Daoy (cell line): ENCODE measurements at places on chromosomes 7 and 10. TPM values are rescaled to one million over a fixed set of nuclear protein-coding genes. Genes with fewer than 3 reads are reported as not detected.

DNA sequence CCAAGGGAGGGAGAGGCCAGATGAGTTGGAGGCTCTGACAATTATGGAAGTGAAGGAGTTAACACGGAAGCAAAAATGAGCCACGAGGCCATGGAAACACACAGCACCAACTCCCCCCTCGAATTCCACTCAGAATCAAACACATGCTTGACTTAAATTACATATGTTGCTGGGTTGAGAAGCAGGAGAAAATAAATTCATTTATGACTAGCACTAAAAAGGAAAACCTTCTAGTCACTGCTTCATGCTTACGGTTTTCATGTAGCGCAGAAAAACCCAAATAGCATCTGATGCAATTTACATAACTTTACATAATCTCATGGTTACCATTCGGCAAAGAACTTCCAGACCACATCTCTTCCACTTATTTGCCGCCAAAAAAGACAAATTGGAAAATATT lies 51.5 kb downstream of the SFMBT2 start:
- no peak for DNase-seq

- DNase-seq = no peak
Measured at GRCh38 chr10:78716043-78716660, 352.6 kb upstream of the ZMIZ1 start.

DNA sequence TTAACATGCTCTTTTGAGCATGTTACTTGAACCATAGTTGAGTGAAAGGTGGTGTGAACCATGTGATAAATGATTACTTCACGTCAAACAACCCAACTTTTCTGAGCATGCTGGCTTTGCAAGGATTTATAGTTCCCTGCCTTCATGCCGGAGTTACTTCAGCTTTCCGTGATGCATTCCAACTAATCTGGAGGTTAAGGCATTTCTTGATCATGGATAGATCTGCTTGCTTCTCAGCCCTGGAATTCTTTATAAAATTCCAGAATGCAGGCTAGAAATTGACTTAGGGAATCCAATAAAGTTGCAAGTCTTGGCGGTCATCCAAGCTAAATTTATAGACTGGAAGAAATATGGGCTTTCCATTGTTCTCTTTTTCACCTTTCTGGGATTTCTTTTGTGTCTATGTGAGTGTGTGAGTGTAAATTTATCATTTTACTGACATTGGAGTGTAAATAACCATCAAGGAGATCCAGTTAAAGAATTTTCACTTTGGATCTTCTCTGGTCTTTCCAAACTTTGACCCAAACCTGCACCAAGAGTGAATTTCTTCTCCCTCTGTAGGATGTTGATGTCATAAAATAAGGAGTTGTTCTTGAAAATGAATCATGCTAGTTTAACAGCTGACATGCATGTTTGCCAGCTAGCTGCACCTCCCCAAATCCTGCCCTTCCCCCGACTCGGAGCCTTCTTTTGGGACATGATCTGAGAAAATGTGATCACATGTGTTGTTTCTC lies 289.0 kb downstream of the TWIST1 start:
- DNase-seq = no peak

DNA sequence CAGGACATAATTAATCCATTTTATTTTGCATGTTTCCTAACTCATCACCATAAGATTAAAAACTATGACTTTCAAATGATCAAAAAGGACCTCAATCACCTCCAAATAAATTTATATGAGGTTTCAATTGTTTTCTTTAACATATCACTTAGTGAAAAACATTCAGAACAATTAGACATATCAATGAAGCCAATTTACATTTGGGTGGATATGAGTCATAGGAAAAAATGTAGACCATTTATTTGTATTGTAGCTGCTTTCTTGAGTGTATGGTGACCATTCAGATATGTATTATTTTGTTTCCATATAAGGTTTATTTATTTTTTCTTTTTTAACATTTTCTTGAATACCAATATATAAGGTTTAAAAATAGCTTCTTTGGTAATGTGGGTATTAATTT lies 13.3 kb upstream of the EXOC6 start:
- no peak for DNase-seq

- DNase-seq = no peak
Measured at GRCh38 chr10:79209831-79210230, 137.4 kb upstream of the PPIF start.

- peak; percentile 60 for DNase-seq
Measured at GRCh38 chr7:142477079-142477651, 219.3 kb upstream of the PRSS58 start.

- peak; percentile 42 for DNase-seq
Measured at GRCh38 chr10:117647306-117647705, 104.8 kb downstream of the EMX2 start.

- no peak for DNase-seq
Measured at GRCh38 chr7:29976266-29976665, 13.3 kb downstream of the SCRN1 start.

DNA sequence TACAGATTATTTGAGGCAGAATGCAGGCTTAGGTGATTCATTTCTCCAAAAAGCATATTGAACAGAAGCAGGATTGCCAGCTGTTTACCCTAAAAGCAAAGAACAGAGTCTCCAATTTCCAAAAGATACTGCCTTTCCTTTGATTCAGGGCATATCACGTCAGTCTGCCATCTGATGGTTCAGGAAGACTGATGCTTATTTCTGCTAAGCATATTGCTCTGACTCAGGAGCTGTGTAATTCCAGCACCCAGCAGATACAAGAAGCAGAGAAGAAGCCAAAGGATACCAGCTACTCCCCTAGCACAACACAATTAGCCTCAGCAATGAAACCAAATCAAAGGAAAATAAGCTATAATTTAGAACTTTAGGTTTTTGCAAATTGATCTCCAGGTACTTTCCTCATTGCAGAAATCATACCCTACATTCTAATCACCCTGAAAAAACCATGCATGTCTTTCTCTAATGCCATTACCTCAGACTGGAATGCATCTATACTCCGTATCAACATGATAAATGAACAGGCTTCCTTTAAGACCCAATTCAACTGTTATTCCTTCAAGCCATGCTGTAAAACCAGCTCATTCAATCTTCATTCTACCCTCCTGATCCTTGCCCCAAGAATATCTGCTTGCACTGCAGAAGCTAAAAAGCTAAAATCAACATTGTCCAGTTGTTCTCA lies 55.1 kb downstream of the ABI1 start:
- no peak for DNase-seq

GRCh38 chr10:43188702-43189101 lies 50.5 kb downstream of the CSGALNACT2 start:
- DNase-seq = no peak

- DNase-seq = no peak
Measured at GRCh38 chr7:123621707-123622106, 20.1 kb downstream of the ASB15 start.

- no peak for DNase-seq
Measured at GRCh38 chr10:131099028-131099726, 212.3 kb downstream of the TCERG1L start.

GRCh38 chr10:1548146-1548545 lies 189.2 kb downstream of the ADARB2 start:
- DNase-seq = no peak

DNA sequence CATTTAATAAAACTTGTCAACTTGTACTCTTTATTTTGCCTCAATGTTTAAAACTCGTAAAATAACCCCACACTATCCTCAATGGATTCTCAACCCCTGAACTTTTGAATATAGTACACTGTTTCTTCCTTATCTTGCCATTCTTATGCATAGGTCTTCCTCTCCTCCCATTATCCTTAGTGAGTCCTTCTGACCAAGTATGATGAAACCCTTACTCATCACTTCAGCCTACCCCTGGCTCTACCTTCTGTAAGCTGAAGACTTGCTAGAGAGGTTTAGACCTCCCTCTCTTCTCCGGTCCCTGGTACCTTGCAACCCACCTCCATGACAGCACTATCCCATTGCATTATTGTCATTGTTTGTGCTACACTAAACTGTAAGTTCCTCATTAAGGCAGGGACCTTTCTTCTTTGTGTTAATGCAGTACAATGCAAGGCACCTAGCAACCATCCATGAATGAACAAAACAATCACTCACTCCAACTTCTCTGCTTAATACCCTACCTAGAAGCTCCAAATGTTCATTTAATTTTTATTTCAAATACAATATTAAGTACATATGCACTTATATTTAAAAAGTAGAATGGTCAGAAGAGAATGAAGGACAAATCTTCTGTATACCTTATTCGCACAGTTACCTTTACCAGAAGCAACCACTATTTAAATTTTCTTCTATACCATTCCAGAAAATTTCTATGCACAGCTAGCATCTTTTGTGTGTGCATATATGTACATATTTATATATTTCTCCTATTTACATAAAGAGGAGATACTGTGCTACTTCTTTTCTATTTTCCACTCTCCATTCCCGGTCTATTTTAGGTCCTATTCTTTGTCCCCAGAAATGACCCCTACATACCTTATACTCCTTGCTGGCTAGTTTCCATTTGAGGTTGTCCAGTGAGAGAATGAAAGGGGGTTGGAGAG lies 77.5 kb downstream of the SLC16A9 start:
- no peak for DNase-seq

DNA sequence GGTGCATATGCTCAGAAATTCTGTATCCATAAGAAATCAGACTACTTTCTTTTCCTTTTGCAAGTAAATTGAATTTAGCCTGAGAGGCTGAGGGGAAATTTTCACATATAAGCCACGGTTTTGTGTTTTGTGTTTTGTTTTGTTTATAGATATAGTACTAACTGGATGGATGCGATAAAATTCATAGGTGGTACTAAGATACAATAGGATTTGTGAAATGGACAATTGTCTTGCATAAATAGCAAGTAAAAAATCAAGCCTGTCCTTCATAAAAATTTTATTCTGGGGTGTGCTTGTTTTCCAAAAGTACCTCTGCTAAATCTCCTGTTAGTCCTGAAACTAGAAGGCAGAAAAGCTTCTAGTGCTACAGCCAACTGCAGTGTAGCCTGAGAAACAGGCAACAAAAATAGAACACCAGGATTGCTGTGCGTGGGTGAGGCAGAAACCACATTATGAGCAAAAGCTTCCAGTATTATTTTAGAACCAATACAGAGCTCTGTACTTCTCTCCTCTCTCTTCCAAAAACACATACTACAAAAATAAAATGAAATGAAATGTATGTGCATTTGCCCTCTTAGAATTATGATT lies 634 bp upstream of the HDAC9 start:
- peak; percentile 55 for DNase-seq

GRCh38 chr10:108850138-108850854 lies 1073.0 kb downstream of the XPNPEP1 start:
- DNase-seq = no peak

GRCh38 chr7:940599-941408 lies 13.7 kb downstream of the ADAP1 start:
- DNase-seq = no peak

- no peak for DNase-seq
Measured at GRCh38 chr7:37571806-37572205, 111.8 kb upstream of the GPR141 start.

- DNase-seq = peak; percentile 57
Measured at GRCh38 chr7:108181073-108181985, 51.2 kb upstream of the LAMB4 start.

GRCh38 chr10:3111621-3112163 lies 44.3 kb downstream of the PFKP start:
- no peak for DNase-seq

DNA sequence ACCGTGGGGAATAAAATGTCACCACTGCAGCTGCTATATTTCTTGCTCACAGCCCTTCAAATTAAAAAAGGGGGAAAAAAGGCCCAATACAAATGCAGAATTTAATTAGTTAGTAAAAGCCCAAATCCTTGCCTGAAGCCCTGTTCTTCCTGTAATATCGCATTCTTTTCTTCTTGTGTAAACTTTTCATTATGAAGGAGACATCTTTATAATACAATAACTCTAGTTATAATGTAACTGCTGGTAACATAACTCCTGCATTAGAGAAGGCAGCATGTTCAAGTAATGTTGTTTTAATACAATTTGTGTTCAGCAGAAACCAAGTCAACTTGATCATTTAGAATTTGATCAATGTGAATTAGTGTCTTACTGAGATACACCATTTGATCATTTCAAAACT lies 250.9 kb downstream of the CHCHD3 start:
- no peak for DNase-seq

GRCh38 chr7:44867073-44867995 lies 18.0 kb downstream of the PURB start:
- peak; percentile 94 for DNase-seq

GRCh38 chr7:76515999-76516443 lies 5.7 kb downstream of the UPK3B start:
- DNase-seq = peak; percentile 49

- DNase-seq = peak; percentile 2
Measured at GRCh38 chr7:95632609-95633008, 36.3 kb upstream of the PDK4 start.

- no peak for DNase-seq
Measured at GRCh38 chr7:152673897-152674296, 2.0 kb downstream of the XRCC2 start.

GRCh38 chr10:129520440-129521080 lies 53.5 kb downstream of the MGMT start:
- no peak for DNase-seq

GRCh38 chr10:18542832-18543231 lies 108.6 kb downstream of the NSUN6 start:
- DNase-seq = no peak

The HTR7 gene
- 19.4 and 22.9 TPM in 2 replicates for total RNA-seq

The PRPS1L1 gene
- total RNA-seq = not detected in 2 replicates

The OR2A5 gene
- not detected in 2 replicates for total RNA-seq

The SFXN3 gene
- 14.7 and 32.1 TPM in 2 replicates for total RNA-seq

The SPDYE16 gene
- total RNA-seq = under 0.01 TPM in 1 of 2 replicates, not detected in the other

The CNPY1 gene
- total RNA-seq = 1.7 and 2.7 TPM in 2 replicates

The LIPN gene
- total RNA-seq = not detected in 2 replicates

The RARRES2 gene
- total RNA-seq = 3.9 and 11.8 TPM in 2 replicates

The GRID2IP gene
- total RNA-seq = 0.09 TPM in 1 of 2 replicates, not detected in the other

The ITIH5 gene
- total RNA-seq = 0.06 TPM in 1 of 2 replicates, not detected in the other

The CCL24 gene
- total RNA-seq = not detected in 2 replicates

The BMPER gene
- total RNA-seq = 0.09 and 1.6 TPM in 2 replicates

The MYOZ1 gene
- not detected in 2 replicates for total RNA-seq

The CDHR1 gene
- total RNA-seq = not detected in 2 replicates

The SFTPA2 gene
- not detected in 2 replicates for total RNA-seq

The MEOX2 gene
- not detected in 2 replicates for total RNA-seq

The ANKRD22 gene
- total RNA-seq = not detected in 2 replicates
